ENCODE measurements at places on chromosomes 5 and 9. TPM values are rescaled to one million over a fixed set of nuclear protein-coding genes. Genes with fewer than 3 reads are reported as not detected.

OXCT1 gene
- 49.3 TPM for polyA plus RNA-seq

GRCh38 chr9:74963056-74963455 is 10.3 kb upstream of the C9orf40 start:
- no peak for DNase-seq

NDST1 gene
- 56.7 TPM for polyA plus RNA-seq

DNA sequence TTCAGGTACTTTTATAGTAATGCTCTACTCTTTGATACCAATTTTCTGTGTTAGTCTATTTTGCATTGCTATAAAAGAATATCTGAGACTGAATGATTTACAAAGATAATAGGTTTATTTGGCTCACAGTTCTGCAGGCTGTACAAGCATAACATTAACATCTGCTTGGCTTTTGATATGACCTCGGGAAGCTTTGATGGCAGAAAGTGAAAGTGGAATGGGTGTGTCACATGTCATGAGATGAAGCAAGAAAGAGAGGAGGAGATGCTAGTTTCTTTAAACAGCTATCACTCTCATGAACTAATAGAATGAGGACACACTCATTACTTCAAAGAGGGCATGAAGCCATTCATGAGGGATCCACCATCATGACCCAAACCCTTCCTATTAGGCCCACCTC is 270.9 kb upstream of the IL12B start:
- DNase-seq, result no peak

- no peak for DNase-seq
Measured at GRCh38 chr5:159341145-159341544, 10.9 kb upstream of the IL12B start.

DNA sequence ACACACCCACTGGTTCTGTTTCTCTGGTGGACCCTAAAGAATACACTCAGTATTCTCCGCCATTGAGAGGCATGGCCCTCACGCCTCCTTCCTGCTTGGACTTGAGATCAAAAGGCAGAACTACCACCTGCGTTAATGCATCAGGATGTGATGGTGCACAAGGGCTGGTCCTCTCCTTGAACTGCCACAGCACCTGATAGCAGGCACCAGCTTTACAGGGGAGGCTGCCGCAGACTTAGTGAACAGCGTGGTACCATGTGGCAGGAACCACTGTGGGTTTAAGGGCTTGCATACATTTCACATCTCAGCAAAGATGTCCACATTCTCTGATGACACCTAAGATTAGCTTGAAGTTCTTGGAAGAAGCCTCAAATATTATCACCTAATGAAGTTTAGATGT is 208.7 kb downstream of the GADD45G start:
- no peak for DNase-seq

- DNase-seq, result no peak
Measured at GRCh38 chr5:82601077-82601476, 322.9 kb upstream of the RPS23 start.

- DNase-seq, result no peak
Measured at GRCh38 chr5:36145311-36145710, 6.4 kb downstream of the LMBRD2 start.

DNA sequence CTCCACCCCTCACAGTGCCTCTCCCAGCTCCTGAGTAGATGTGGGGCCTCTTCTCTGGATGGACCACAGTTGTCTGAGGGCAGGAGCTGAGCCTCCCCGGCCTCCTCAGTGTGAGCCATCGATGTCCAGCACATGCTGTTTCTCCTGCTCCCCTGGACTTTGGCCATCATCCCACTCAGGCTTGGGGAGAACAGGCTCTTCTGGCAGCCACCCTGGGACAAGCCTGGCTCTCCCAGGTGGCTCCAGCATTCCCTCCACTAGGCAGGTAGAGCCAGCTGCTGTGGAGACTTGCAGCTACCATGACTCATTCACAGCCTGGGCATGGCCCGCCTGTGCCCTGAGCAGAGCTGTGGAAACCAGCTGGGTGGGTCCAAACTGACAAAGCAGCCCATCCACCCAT is 77.0 kb downstream of the CSNK1A1 start:
- DNase-seq, result no peak

GRCh38 chr5:1831257-1831656 is 30.1 kb downstream of the NDUFS6 start:
- no peak for DNase-seq

CYSRT1 gene
- 4.9 TPM for polyA plus RNA-seq

DNA sequence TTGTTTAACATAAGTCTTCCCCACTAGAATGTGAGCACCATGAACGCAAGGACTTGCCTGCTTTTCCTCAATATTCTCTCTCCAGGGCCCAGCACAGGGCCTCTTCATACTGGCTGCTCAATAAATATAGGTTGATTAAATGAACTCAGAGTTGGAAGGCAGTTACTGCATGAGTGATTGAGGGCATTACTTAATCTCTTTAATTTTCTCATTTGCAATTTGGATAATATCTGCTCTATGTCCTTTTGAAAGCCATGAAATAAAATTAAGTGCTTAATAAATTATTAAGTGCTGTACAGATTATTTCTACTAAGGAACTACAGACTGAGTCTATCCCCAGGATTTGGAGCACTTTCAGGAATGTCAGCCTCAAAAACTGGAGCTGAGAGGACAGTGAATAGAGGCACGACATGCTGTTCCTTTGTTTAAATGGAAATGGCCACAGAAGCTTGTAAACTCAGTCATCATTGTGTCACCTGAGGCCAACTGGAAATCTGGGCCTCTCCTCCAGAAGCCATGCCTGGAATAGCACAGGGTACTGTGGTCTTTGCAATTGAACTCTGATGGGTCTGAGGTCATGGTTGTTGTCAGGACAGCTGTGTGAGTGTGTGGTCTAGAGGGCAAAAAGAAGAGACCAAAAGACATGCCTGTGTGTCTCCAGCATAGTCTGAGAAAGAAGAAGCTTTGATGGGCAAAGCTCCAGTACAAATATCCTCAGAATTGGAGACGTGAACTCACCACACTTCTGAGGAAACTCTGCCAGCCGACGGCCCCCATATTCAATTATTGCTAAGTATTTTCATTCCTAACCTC is 86.1 kb downstream of the SH3TC2 start:
- DNase-seq, result no peak

DNA sequence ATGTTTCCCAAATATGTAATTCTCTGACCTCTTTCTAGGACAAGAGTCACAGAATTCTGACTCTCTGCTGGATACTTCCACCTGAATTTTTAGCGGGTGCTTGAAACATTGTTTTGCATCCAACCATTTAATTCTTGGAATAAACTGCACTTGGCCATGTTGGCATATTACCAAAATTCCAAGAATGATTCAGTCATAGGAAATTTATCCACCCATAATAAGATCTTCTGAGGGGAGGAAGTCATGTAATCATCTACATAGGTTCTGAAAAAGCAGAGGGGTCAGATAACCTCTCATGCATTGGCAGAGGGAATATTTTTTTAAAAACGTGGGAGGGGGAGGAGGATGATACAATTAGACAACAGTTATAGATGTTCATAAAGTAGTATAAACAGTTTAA is 156.9 kb downstream of the PAM start:
- DNase-seq, result no peak

DNA sequence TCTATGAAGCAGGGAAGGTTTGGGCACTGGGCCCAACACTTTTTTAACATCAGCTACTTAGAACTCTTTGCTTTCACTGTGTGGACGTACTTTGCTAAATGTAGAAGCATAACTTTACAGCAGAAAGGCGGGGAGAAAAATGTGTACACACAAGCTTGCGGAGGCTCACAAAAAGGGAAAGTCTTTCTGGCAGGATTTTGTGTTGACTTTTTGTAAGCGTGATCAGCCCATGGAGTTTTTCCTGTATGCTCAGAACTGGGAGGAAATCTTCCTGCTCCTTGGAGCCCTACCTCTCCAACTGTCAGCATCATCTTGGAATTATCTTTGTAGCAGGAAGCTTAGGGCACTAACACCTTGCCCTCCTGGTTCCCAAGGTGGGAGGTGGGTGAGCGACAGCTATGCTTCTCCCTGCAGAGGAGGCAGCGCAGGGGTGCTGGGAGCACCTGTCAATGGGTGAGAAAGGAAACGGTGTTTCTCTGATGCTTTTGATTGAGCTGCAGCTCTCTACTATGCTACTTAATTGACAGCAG is 321.9 kb downstream of the GADD45G start:
- no peak for DNase-seq

DNA sequence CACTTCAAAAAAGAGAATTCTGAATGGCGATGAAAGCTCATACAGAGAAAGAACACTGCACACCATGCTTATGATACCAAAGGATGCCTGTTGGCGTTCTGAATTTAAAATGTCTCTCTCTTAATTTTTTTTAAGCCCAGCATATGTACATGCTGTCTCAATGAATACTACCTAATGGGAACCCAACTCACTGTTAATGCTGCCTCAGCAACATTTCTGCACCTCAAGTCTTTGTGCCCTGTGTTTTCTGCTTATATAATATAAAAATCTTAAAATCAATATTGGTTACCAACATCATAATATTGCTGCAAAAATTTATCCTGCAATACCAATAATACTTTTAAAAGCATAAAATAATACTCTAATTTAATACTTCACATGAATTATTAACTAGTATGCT is 44.1 kb upstream of the POU5F2 start:
- no peak for DNase-seq

- DNase-seq, result no peak
Measured at GRCh38 chr5:40780858-40781257, 17.3 kb downstream of the PRKAA1 start.

DNA sequence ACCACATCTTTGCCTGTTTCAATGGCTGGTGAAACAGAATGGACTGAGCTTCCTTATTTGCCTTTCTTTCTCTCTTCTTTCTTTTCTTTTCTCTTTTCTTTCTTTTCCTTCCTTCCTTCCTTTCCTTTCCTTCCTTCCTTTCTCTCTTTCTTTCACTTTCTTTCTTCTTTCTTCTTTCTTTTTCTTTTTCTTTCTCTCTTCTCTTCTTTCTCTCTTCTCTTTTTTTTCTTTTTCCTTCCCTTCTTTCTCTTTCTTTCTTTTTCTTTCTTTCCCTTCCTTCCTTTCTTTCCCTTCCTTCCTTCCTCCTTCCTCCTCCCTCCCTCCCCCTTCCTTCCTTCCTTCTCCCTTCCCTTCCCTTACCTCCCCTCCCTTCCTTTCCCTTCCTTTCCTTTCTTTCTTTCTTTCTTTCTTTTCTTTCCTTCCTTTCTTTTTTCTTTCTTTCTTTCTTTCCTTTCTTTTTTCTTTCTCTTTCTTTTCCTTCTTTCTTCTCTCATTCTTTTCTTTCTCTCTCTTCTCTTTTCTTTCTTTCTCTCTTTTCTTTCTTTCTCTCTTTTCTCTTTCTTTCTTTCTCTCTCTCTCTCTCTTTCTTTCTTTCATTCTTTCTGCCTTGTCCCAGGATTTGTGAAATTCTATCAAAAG is 50.1 kb upstream of the MCTP1 start:
- DNase-seq, result no peak

C5orf52 gene
- polyA plus RNA-seq, result not detected

GRCh38 chr9:6689893-6690674 is 44.6 kb upstream of the GLDC start:
- DNase-seq, result no peak

- DNase-seq, result no peak
Measured at GRCh38 chr5:119336845-119337580, 18.8 kb upstream of the TNFAIP8 start.

FOXI1 gene
- polyA plus RNA-seq, result 5.6 TPM

GRCh38 chr9:131382850-131383729 is 10.8 kb upstream of the PRRC2B start:
- peak; percentile 86 for DNase-seq

ABCA1 gene
- 10.8 TPM for polyA plus RNA-seq

DNA sequence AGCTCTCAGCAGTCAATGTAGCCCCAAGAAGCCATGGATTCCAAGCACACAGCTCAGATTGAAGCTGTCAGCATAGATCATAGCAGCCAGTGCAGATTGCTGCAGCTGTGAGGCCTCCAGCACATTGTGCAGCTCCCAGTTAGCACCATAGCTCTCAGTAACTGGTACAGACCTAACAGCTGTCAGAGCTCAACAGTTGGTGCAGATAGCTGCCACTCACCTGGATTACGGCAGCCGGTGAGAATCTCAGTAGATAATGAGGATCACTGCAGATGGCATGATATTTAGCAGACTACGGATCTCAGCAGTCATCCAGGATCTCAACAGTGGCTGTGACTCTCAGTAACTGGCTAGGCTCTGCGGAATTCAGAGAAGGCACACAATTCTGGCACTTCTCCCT is 500.4 kb downstream of the TUSC1 start:
- DNase-seq, result no peak

DNA sequence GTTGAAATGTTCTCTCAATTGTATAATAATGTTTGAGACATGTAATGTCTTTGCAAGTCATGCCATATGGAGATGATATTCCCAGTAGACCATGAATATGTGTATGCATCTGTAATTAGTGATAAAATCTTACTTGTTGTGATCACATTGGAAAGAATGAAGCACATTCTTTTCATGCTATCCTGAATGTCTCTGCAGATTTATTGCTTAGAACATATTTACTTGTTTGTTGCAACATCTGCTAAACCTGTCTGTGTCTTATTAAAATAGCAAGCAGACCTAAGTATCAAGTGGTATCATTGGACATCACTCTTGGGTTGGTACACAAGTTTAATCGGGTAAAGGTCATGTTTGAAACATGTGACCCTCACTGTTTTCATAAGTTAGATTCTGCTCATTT is 265.5 kb upstream of the CD180 start:
- DNase-seq, result no peak

GRCh38 chr5:107247427-107247826 is 423.3 kb downstream of the EFNA5 start:
- no peak for DNase-seq

- no peak for DNase-seq
Measured at GRCh38 chr5:102787134-102787533, 32.0 kb downstream of the PAM start.

DNA sequence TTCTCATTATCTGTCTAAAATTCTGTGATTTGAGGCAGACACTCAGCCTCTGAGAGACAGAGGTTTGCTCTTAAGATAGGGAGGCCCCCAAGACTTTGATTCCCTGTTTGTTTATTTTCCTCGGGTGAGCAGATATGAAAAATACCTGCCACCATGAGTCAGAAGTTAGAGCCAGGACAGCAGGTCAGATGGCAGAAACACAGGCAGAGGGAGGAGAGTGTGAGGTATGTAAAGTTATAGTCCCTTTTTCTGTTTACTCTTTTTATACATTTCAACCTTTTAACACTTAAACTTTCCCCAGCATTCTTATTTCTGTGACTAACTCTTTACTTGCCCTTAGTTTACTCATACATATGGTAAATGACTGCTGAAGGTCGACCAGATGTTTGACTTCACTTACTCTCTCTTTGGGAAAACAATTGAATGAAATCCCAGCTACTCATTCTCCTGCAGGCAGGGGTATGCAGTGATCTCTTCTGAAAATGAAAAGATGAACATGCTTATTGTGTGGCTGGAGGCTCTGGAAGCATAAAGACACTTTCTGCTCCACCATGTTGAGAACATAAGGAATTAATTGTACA is 383.8 kb downstream of the NTRK2 start:
- DNase-seq, result no peak
